ENCODE measurements at places on chromosomes 6 and 20.

DNA sequence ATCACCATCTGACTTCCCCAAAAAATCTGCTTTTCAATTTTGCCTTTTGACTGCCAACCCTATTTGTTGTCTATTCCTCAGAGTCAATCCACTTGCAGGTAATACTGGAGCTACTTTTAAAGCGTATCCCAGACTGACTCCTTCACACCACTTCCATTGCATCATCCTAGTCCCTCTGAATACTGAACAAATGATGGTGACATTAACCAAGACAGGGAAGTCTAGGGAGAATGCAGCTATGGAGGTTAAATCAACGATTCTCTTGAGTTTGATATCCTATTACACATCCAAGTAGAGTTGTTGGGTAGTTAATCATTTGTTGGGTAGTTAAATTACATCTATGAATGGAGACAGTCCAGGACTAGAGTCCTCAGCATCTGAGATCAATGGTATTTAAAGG, 2.0 kb downstream of the OGFRL1 start:
- no peak for DNase-seq

GRCh38 chr6:34908194-34908593, 19.1 kb downstream of the ANKS1A start:
- no peak for DNase-seq

DNA sequence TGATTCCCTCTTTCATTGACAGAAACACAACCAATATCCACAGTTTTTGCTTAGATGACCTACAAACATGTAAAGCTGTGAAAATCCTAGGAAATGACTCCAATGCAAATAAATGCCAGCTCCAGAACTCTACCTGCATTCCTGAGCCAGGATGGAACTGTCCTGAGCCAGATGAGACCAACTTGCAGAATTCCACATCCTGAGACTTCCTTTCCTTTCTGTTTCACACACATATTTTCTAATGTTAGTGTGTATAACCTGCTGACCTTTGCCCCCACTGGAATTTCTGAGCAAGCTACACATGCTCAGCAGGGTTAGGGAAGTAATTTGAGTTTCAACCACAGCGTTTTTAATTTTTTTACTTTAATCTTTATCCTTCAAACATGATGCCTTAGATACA, 69.6 kb upstream of the ADGRF1 start:
- DNase-seq: no peak

DNA sequence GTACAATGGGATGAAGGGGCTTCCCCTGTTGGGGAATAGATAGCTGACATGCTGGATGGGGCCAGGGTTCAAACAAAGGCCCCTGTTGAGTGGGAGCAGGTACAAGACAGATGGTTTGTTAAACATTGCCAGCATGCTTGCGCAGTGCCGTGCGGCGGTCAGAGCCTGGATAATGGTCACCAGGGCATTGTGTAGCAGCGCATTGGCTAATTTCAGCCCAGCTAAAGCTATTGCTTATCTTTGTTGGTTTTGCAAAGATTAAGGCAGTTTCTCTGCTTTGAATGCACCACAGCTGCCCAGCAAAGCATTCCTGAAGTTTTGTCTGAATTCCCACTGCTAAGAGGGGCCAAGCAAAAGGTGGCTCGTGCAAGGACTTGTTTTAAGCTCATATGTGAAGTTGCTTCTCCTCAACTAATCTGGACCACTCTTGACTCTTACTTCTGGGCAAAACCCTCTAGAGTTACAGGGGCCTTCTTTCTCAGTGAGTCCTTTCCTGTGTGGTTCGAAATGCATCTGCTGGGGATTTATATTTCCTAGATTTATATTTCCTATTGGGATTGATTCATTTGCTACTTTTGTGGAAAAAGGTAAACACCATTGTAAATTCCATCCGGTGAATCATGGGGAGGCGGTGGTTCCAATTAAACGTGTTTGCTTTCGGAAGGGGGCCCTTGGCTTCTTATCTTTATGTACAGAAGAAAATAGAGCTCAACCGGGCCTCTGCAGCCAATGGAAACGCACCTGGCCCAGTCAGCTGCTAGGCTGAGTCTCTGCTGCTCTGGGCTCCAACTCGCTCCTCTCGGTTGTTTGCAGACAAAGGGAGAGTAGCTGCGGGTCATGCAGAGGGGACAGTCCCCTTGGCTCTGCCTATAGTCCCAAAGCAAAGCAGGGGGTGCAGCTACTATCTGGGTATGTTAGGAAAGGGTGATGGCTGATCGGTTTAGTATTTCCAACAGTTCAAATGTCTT, 72.1 kb downstream of the FOXA2 start:
- no peak for DNase-seq

GRCh38 chr6:116215414-116215813, 38.5 kb downstream of the TSPYL4 start:
- DNase-seq: no peak

- DNase-seq: no peak
Observed at GRCh38 chr6:142857796-142858555, 87.0 kb downstream of the HIVEP2 start.

GRCh38 chr6:140370976-140371870, 996.8 kb upstream of the CITED2 start:
- DNase-seq: no peak

DNA sequence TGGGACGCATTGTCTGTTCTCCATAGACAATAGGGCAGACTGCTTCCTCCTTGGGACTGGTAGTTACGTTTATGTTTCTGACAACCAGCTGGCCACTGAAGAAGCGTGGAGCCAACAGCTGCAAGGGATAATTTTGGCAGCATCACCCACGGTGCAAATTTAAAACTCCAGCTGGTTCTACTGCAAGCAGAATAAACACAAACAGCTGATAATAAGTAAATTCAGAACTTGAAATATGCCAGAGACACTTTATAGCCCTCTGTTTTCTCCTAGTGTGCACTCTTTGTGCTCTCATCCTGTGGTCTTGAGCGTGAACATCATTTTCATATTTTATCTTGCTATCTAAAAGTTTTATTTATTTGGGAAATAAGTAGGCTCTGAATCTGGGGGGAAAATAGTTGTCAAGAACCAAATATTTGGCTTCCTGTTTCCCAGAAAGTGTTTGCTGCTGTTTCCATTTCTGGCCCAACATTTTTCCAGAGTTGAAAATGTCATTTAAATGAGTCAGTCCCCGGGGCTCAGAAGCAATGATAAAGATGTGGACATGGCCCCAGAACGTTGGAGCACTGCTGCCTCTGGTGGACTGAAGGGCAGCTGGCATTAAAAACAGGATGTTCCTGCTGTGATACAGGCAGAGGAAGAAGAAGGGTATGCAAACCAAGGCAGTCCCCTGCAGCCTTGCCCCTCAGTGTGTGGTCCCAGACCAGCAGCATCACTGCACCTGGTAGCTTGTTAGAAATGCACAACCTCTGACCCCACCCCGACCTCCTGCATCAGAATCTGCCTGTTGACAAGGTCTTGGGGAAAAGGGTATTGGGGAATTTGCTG, 12.5 kb upstream of the THBD start:
- DNase-seq: no peak

GRCh38 chr20:3334156-3334943, 73.1 kb downstream of the DNAAF9 start:
- DNase-seq: no peak

DNA sequence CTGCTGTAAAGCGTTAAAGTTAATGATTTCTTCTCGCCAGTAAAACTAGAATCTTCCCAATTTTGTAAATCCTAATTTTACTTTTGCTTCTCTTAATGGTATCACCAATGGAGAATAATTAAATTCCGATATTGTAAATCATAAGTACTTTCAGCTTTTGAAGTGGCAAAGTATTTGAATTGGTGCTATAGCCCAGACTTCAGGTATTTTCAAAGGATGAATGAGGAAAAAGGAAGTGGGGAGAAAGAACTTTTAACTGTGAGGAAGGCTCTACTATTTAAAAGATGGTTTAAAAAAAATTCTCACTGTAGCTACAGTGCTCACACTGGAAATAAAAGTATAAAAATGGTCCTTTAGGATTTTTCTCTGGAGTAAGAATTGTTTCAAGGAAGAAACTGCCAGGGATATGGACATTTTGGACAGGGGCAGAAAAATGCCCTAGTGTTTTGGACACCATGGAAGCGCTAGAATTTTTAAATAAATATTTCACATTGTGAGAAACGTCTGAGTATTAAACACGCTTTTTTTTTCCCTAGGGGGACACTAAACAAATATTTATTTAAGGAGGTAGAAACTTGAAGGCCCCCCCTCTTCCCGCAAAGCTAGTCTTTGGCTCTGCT, 1.3 kb upstream of the TAB2 start:
- no peak for DNase-seq

DNA sequence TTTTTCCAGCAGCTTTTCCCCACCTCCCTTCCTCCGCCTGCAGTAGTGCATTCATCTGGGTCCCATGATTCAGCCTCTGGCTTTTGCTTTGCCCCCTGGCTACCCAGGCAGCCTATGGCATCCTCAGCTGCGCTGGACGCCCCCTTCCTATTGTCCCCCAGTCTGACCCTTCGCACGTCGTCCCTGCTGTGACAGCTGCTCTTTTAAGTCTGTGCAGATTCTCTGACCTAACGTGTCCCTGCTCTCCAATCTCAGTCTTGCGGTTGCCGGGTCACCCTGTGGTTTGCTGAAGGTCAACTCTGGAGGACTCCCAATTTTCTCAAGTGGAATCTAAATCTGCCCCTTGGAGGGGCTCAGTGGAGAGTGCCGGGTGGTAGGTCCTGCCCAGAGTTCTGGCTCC, 294.3 kb downstream of the CDC5L start:
- no peak for DNase-seq

DNA sequence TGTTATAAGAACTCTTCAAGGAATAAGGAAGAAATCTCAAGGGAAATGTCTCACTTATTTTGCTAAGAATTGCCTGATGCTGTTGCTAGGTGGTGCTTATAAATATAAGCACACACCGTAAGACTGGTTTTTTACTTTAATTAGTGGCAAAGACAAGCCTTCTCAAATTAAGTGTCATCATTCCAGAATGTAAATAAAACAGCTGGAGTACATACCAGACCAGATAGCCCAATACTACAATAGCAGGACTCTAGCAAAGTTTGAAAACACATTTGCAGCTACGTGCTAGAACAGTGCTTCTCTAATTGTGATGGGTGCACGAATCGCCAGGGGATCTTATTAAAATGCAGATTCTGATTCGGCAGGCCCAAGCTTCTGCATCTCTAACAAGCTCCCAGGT, 6.8 kb downstream of the CNKSR3 start:
- no peak for DNase-seq

DNA sequence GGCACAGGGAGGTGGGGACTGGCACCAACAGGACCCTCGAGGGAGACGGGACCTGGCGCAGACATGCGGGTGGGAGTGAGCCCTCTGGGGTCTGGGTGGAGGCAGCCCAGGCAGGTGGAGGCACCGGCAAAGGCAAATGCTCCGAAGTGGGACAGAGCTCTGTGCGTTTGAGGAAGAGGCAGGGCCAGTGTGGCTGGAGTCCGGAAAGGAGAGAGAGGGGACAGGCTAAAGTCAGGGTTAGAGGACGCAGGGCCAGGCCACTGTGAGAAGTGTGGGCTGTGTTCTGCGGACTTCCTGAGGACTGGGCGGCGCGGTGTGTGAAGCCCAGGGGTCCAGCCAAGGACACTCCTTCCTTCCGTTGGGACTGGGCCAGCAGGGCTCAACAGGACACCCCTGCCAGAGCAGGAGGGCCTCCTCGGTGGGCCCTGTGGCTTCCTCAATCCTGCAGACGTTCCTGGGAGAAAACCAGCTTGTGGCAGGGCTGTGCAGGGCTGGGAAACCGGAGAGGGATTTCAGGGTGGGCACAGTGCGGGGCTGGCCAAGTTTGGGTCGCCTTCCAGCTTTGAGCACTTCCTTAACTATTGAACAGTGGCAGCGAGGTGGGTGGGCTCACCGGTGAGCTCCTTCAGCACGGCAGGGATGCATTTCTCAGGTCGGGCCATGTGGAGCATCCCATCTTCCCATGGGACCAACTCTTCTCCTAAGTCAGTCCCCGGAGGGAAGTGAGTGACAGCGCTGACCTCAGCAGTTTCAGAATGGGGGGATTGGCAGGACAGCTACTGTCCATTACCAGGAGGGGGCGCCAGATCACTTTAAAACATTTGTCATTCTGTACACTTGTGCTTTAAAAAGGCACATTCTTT, 22.5 kb downstream of the MOCS3 start:
- peak; percentile 71 for DNase-seq

DNA sequence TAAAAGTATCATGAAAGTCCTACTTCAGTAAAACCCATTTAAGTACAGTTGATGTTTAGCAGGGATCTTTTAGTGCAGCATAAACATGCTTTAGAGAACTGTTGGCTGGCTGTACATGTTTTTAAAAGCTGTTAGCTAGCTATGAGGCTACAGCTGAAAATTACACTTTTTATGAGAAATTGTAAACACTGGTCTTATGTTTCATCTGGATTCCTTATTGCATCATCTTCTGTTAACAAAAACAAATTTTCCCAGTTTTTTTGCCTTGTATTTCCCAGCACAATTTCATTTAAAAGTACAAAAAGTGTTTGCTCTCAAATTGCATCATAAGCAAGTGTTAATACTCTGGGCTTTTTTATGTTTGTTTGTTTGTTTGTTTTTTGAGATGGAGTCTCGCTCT, 18.3 kb upstream of the HLA-E start:
- DNase-seq: no peak

- DNase-seq: no peak
Observed at GRCh38 chr6:52059821-52060220, 27.6 kb downstream of the PKHD1 start.

- DNase-seq: no peak
Observed at GRCh38 chr6:113104951-113105350, 752.2 kb upstream of the MARCKS start.

DNA sequence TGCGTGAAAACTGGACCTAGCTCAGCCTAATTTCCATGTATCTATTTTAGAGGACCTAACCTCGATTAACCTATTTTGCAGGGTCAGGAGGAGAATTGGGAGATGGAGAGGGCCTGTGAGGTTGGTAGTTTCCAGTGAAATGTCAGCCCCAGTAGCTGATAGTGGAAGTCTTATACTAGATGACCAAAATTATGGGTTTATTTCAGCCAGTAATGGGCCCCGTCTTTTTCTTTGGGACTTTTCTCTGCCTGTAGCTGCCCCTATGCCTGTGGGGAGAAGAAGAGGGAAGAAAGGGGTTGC, 37.8 kb downstream of the RREB1 start:
- no peak for DNase-seq

DNA sequence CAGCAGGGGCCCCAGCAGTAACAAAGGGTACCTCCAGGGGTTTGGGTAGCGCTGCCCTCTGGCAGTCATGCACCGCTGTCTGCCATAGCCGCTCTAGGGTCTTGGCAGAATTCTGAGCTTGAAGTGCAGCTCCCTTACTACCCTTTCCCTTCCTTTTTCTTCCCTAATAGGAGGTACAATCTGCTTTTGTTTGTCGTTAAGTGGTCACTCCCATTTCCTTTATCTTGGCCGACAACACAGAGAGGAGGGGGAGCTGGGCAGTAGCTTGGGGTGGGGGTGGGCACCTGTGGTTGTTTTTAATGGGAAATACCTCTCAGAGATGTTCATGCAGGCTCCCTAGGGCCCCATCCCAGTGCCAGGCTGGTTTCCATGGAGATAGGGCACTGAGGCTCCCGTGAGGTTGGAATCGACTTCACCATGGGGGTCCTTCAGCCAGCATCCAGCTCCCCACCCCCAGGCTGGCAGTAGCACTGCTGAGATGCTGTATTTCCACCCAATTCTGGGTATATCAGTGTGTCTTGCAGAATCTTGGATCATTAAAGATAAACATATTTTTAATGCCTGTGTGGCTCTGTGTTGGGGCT, 18.6 kb downstream of the CCDC167 start:
- DNase-seq: no peak
